ENCODE measurements at places on chromosomes 13 and 19. TPM values are rescaled to one million over a fixed set of nuclear protein-coding genes. Genes with fewer than 3 reads are reported as not detected.

ERICH6B gene
- not detected for total RNA-seq

SELENOV gene
- total RNA-seq = 0.35 TPM

GRCh38 chr13:21344662-21345176, 114.4 kb downstream of the ZDHHC20 start:
- DNase-seq = no peak

DNA sequence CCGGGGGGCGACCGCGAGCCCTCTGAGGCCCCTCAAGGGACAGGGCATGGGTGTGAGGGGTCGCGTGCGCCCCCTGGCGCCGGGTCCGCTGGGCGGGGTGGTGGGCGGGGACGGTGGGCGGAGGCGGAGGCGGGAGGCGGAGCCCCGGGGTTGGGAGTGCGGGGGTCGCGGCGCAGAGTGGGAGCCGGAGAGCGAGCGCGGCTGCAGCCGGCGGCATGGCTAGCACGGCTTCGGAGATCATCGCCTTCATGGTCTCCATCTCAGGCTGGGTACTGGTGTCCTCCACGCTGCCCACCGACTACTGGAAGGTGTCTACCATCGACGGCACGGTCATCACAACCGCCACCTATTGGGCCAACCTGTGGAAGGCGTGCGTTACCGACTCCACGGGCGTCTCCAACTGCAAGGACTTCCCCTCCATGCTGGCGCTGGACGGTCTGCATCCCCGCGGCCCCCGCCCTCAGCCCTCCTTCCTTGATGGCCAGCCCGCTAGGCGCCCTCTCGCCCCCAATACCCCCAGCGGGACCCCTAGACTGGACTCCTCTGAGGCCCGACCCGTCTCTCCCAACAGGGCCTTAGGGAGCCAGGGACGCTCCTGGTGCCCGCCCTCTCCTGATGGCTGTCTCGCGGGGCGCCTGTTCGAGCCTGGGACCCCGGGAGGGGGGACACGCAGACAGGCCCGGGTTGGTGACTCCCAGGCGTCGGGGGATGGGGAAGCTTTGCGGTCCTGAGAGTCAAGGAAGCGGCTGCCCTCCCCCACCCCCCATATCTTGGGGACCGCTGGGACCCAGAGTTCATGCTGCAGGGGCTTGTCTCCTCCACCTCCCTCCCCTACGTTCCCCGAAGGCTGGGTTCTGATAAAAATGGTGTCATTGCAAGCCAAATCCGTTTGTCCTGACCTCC, at the start of gene CLDN10:
Gene CLDN10 (plus strand): TSS at position 182 of the 903 bp plus-strand sequence. CDS start 34 bp downstream, at position 216.
- DNase-seq = no peak

HCN2 gene
- 1.5 TPM for total RNA-seq

Data from PC-9 (cell line).